ENCODE measurements at places on chromosomes 6 and 20. TPM values are rescaled to one million over a fixed set of nuclear protein-coding genes. Genes with fewer than 3 reads are reported as not detected.

The CNR1 gene
- 4.6 TPM for total RNA-seq

The OR2H2 gene
- not detected for total RNA-seq

The MDFI gene
- 1.8 TPM for total RNA-seq

The C6orf15 gene
- total RNA-seq = not detected

The LPIN3 gene
- total RNA-seq = 2.5 TPM

The MED23 gene
- total RNA-seq = 11.5 TPM

Measured in A375 (cell line).